ENCODE measurements at places on chromosomes 16 and 17.

DNA sequence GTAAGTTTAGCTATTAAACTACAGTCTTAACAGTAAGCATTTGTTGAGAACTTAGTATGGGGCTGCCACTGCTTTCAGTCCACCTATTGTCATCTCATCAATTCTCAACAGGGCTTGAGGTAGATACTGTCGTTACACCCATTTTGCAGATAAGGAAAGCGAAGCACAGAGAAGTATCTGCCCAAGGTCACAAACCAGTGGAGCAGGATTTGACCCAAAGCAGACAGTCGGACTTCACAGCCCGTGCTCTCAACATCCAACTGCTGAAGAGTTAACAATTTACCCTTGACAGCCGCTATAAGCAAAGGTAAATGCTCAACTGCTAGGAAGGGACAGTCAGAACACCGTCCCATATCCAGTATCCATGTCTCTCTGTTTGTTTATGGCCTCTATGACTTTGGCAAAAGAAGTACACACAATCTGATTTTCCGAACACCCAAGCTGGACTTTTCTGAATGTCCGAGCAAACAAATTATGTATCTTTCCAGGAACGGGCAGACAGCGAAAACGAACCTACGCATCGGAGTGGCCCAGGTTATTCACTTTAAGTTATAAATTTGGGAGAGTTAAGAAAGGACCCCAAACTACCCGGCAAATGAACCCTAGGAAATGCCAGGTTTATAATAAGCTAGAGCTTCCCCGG lies 1.2 kb downstream of the SIAH1 start:
- no peak for DNase-seq

DNA sequence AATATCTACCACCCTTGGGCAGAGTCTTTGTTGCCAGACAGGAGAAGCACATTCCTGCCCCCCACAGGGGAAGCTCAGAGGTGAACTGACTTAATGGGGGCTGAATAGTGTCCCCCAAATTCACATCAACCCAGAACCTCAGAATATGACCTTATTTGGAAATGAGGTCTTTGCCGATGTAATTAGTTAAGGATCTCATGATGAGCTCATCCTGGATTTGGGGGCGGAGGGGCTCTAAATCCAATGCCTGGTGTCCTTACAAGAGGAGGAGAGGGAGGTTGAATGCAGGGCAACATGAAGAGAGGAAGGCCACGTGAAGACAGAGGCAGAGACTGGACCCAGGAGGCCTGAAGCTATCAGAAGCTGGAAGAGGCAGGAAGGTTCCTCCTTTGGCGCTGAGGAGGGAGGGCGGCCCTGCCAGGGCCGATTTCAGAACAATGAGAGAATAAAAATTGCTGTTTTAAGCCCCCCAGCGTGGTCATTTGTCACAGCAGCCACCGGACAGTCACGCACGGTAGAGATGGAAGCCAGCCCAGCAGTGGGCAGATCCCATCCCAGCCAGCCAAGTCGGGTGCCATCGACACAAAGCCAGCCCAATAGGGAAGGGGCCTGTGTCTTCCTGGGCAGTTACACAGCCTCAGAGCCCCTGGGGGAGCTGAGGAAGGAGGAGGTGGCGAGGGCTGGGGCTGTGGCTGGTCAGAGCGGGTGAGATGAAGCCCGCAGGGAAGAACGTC lies 21.3 kb downstream of the C16orf74 start:
- no peak for DNase-seq

GRCh38 chr16:4410335-4411075 lies 5.9 kb downstream of the CORO7 start:
- no peak for DNase-seq

- no peak for DNase-seq
Measured at GRCh38 chr17:46737326-46737725, 81.2 kb downstream of the WNT3 start.

- DNase-seq, result no peak
Measured at GRCh38 chr17:43634591-43635125, 27.1 kb downstream of the MEOX1 start.

GRCh38 chr17:27991462-27991993 lies 50.9 kb upstream of the NLK start:
- no peak for DNase-seq

GRCh38 chr17:73397856-73398540 lies 86.2 kb upstream of the CDC42EP4 start:
- DNase-seq, result no peak

DNA sequence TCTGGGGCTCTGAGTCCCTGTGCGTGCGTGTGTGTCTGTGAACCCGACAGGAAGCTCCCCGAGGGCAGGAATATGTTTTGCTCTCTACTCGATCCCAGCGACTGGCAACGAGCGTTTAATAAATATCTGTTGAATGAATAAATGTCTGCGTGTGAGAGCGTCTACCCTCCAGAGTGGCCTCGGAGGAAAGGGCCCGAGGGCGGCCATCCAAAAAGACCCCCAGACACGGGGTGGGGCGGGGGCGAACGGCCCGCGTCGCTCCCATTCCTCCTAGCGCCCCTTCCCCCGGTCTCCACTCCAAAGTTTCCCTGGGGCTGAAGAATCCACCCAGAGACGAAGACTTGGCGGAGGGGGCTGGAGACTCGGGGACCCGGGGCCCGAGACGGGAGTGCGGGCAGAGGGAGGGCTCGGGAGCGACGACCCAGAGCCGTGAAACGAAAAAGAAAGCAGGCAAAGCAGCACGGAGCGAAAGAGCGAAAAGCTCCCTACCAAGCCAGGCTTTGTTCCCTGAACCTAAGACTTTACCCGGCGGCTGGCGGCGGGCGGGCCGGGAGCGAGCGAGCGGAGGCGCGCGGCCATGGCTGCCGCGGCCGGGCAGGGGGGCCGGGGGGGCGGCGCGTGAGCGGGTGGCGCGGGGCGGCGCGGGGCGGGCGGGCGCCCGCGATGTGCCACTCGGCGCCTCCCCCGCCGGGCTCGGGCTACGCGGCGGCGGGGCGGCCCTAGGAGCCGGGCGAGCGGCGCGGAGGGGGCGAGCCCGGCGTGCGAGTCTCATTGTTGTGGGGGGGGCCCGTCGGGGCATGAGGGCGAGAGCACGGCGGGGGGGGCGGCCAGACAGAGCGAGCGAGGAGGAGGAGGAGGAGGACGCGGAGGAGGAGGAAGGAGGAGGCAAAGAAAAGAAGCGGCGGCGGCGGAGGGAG lies at the start of gene MLLT6:
TSS of gene MLLT6 (plus strand) at position 668 of the 917 bp plus-strand sequence. CDS start 360 bp downstream, outside the sequence.
- peak; percentile 81 for DNase-seq

- DNase-seq, result no peak
Measured at GRCh38 chr16:22321340-22322001, 24.3 kb downstream of the POLR3E start.

DNA sequence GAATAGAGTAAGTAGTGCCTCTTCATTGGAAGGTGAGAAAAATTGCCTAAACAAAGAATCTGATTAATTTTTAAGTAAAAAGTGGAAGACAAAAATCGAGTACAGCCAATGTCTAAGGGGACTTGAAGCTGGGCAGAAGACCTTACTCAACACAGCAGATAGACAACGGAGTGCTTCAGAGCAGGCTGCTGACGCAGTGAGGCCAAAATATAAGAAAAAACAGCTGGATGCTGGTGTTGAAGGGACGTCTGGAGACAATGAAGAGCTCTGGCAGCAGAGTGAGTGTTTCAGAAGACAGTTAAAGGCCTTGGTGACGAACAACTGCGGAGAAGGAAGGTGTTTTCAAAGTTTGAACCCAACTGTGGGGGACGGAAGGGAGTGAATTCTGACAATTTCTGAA lies 169.8 kb downstream of the MRTFB start:
- DNase-seq, result no peak

DNA sequence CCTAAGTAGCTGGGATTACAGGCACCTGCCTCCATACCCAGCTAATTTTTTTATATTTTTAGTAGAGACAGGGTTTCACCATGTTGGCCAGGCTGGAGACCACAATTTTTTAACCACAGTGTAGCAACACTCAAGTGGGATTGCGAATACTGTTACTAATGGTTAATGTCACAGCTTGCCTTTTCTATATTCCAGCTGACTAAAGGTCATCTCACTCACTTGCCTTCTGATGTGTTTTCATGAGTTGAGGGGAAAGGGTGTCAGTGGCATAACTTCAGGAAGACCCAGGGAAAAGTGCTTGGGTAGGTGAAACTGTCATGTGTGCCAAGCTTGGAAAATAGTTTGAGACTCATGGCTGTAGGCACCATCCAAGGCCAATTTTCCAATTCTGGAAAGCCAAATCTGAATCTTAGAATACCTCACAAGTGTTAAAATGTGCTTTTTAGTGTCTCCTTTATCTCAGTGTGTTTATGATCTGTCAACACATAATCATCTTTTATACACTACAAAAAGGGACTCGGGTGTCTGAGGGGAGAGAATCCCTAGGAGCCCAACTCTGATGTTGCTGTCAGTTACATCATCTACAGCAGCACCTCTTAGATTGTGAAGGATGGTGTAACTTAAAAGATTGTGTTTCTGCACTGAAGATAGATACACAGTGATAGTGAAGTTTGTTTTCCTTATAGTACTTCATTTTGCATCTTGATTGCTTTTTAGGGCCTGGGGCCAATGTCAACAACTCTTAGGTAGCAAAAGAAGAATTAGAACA lies 27.1 kb downstream of the OGFOD1 start:
- no peak for DNase-seq

DNA sequence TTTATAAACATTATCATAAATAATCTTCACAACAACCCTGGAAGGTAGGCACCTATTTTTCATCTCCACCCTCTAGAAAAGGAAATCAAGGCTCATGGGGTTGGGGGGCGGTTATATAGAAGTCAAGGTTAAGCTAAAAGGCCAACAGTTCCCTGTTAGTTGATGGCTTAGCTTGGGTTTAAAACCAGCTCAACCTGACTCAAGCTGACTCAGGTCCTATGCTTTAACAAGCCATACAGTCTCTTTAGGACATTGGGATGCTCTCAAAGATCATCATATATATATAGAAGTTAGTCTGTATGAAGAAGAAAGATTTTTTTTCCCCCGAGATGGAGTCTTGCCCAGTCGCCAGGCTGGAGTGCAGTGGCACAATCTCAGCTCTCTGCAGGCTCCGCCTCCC lies 44.8 kb upstream of the MED13 start:
- no peak for DNase-seq

GRCh38 chr16:83958137-83958845 lies 5.3 kb downstream of the OSGIN1 start:
- no peak for DNase-seq

GRCh38 chr17:29115961-29116803 lies 64.0 kb downstream of the MYO18A start:
- DNase-seq, result no peak

DNA sequence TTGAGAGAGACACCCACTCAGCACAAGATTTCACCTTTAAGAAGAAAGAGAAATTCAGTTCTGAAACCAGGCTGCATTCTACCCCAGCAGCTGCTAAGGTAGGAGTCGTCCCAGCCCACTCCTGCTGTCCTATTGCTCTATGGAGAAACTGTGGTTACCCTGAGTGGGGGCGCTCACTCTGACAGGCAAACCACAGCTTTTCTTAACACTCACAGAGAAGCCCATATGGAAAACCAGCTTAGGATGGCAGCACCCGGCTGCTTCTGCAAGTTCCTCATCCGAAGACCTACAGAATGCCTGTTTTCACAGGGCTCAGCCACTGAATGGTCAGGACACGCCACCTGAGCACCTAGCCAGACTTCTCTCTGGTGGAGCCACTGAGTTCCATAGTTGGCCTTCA lies 7.5 kb downstream of the ATP5PD start:
- DNase-seq, result no peak

- peak; percentile 39 for DNase-seq
Measured at GRCh38 chr17:5115673-5116651, at the start of gene USP6. TSS of gene USP6 (plus strand) at chr17:5116032. CDS start at chr17:5130368, 14,336 bp downstream.

DNA sequence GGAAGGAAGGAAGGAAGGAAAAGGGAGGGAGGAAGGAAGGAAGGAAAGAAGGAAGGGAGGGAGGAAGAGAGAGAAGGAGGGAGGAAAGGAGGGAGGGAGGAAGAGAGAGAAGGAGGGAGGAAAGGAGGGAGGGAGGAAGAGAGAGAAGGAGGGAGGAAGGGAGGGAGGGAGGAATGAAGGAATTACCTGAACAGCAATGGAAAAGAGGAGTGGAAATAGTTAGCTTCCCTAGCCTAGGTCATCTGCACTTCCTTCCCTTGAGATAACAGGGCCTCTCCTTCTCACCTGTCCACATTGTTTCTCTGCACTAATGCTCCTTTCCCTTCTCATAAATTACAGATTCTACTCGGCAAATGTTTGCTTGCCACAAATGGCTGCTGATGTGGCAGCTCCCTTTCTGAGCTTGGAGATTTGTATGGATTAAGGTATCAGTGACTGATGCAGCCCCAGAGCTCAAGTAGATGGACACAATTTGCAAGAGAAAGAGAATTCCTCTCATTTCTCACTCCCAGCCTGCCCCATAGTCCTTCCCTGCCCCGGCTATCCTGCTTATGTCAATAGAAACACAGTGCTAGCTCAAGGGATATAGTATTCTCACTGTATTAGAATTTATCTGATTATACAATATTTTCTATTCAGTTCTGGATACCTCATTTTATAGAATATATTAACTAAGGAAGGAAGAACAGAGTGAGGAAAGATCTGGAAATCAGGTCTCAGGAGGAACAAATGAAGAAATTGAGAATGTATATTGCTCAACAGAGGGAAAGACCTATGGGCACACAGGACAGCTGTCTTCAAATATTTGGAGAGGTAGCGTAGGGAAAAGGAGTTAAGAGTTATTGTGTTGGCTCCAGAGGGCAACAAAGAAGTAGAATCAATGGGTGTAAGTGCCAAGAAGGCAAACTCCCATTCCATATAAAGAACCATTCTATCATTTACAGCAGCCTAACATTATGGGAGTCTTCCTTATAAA lies 14.6 kb downstream of the HOXB1 start:
- DNase-seq, result no peak

DNA sequence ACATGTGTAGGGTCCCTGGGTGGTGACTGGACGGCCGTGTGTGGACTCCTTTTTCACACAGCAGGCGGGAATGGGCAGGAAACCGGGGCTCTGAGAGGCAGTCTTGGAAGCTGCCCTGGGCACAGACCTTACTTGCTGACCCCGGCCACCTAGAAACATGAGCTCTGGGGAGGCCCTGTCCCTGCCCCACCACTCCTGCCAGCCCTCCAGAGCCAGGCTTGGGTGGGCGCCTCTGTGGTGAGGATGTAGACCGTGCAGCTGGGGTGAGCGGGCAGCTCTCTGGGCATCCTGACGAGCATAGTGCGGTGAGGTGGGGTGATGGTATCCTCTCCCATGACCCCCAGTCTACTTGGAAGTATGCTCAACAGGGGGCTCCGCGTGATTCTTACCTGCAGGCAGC lies 121.3 kb downstream of the RAB11FIP4 start:
- no peak for DNase-seq

GRCh38 chr16:52491216-52491615 lies 55.7 kb downstream of the TOX3 start:
- no peak for DNase-seq

GRCh38 chr16:14446796-14447195 lies 183.3 kb downstream of the PARN start:
- no peak for DNase-seq

Data from right lobe of liver (tissue), 6 donors.